ENCODE measurements at places on chromosomes 13 and 19.
A peak's percentile ranks its signal among the peaks of the same experiment; 100 is the strongest.

DNA sequence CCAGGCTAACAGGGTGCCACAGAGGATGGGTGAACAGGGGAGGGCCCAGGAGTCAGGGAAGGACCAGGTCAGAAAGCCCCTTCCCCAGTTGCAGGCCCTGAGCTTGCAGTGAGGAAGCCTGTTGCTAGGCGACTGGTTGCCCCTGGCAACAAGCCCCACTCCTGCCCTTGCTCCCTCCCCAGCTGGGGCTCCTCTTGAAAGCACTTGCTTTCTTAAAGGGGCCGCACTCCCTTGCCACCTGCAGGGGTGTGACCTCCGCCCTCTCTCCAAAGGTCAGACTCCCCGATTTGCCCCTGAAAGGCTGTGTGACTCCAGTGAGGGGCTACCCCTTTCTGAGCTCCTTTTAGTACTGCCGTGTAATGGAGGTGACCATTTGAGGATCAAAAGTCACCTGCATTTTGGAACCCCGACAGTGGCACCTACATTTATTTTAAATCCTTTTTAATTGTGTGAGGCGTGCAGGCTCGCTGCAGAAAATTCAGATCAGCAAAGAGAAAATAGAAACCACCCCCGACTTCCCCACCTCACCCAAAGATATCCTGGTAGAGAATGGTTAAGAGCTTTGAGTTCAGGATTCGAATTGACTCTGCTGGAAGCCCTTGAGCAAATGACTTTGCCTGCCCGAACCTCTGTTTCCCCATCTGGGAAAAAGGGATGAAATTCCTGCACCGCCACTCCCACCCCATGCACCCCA is 4.8 kb downstream of the FCHO1 start:
- peak; percentile 24 for DNase-seq
- H3K36me3 ChIP-seq: peaks cover 65% of the 10 kb centered on the region
- no peak overlapping the region for H3K4me3 ChIP-seq
- H3K27me3 ChIP-seq: no peaks in the 10 kb centered on the region

DNA sequence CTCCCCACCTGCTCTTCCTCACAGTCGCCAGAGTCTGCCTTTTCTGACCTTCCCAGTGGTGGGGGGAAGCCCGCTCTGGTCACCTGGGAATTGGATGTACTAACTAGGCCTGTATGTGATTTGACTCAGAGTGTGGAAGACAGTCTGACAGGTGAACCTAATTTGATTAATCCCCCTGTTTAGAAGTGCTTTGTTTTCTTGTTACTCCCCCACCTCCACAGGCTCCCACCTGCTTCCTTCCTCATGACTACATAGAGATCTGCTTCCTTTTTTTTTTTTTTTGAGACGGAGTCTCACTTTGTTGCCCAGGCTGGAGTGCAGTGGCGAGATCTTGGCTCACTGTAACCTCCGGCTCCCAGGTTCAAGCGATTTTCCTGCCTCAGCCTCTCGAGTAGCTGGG is 44.0 kb downstream of the COG3 start:
- no peaks in the 10 kb centered on the region for H3K27me3 ChIP-seq
- no peak overlapping the region for H3K4me3 ChIP-seq
- no peak overlapping the region for H3K27ac ChIP-seq
- peaks cover 4% of the 10 kb centered on the region for H3K36me3 ChIP-seq
- peaks cover 6% of the 10 kb centered on the region for H3K4me1 ChIP-seq
- DNase-seq: no peak

DNA sequence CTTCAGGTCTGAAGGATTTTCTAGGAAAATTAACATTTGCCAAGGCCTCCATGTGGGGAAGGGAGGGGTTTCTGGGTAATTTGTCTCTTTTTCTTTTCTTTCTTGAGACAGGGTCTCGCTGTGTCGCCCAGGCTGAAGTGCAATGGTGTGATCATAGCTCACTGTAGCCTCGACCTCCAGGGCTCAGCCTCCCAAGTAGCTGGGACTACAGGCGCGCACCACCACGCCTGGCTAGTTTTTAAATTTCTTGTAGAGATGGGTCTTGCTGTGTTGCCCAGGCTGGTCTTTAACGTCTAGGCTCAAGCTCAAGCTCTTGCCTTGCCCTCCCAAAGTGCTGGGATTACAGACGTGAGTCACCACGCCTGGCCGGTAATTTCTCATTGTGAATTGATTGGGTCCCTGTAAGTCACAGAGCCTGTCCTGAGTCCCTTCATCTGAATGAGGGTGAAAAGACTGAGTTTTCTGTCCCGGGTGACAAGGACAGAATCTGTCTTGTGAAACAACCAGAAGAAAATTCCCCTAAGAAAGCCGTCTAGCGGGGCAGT is 10.0 kb upstream of the SPC24 start:
- no peak overlapping the region for H3K4me3 ChIP-seq
- no peaks in the 10 kb centered on the region for H3K4me1 ChIP-seq
- no peak for DNase-seq
- H3K36me3 ChIP-seq: no peaks in the 10 kb centered on the region
- H3K27me3 ChIP-seq: no peaks in the 10 kb centered on the region
- no peak overlapping the region for H3K27ac ChIP-seq

DNA sequence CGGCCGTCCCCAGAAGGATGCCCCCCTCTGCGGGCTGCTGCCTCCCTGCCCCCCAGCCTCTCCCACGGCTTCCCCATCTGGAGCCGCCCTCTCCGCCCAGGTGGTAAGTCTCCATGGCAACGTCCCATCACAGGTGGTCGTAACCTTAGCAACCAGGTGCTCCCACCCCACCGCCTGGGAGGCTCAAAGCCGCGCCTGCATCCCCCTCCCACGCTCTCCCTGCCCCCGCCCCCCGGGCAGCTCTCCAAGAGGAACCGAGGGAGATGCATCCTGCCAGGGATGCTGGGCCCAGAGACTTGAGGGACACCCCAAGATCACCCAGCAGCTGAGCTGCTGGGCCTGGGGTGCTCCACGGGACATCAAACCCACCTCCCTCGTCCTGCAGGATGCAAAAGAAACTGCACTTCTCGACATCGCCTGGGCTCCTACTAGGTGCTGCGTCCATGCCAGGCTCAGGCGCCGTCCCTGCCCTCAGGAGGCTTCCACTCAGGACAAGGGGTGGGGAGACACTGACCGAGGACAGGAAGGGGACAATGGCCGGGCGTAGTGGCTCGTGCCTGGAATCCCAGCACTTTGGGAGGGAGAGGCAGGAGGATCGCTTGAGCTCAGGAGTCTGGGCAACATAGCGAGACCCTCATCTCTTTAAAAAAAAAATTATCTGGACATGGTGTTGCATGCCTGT is 5.0 kb upstream of the LINGO3 start:
- H3K27ac ChIP-seq: no peak overlapping the region
- no peak for DNase-seq
- H3K36me3 ChIP-seq: peaks cover 8% of the 10 kb centered on the region
- peaks cover 20% of the 10 kb centered on the region for H3K4me1 ChIP-seq
- H3K27me3 ChIP-seq: peaks cover 50% of the 10 kb centered on the region

DNA sequence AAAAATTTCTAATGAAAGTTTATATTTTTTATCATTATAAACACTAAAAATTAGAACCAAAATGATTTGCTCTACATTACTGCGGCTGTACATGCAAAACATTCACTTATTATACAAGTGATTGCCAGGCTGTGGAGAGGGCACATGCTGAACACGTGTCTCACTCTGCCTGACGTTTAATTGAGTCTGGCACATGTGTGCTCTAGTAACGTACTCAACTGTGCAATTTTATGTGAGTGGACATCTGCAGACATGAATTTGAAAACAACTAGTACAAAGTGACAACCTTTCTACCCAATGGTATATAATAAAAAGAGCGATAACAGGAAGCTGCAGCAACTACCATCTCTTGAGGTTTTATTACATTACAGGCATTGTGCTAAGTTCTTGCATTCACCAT is 341.4 kb downstream of the KLF12 start:
- peaks cover 26% of the 10 kb centered on the region for H3K36me3 ChIP-seq
- no peak for DNase-seq
- H3K27ac ChIP-seq: no peak overlapping the region
- peaks cover 41% of the 10 kb centered on the region for H3K4me1 ChIP-seq
- no peaks in the 10 kb centered on the region for H3K27me3 ChIP-seq
- H3K4me3 ChIP-seq: peak overlapping the region; percentile 22
